Myocyte (in vitro differentiated cells): ENCODE measurements at places on chromosomes 3 and 15.

DNA sequence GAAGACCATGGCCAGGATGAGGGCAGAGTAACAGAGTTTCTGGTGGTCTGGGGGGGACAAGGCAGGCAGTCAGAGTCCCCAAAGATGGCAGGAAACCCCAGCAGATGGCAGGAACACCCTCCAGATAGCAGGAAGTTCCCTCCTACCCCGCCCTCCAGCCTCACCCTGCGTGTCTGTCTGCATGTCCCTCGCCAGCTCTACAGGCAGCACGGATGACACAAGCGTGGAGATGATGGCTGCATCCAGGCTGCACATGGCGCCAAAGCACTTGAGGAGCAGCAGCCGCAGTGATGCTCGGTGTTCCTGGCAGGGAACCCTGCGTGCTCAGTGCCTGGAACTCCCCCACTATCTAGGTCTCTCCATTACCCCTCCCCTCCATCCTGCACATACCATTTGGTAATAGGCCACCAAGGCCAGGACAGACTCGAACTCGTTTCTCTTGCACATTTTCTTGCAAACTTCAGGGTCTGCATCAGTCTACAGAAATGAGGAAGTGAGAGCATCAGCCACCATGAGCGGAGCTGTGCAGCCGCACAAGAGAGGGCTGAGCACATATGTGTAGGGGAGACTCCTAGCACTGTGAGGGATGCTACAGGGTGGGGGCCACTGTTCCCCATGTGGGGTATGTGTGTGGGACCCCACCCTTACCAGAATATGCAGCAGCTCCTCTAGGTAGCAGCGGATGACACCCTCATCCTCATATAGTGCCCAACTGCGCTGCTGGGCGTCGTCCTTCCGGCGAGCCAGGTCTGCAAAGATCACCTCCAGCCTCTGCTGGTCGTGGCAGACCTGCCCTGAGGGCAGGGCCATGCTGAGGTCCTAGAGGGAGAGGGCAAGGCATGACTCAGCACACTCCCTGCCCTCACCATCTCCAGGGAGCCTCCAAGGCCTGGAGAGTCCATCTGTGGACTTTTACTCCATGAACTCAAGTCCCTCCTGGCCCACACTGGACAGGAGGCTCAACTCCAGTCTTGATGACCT lies 6.0 kb downstream of the NCKIPSD start:
- DNase-seq: no peak

DNA sequence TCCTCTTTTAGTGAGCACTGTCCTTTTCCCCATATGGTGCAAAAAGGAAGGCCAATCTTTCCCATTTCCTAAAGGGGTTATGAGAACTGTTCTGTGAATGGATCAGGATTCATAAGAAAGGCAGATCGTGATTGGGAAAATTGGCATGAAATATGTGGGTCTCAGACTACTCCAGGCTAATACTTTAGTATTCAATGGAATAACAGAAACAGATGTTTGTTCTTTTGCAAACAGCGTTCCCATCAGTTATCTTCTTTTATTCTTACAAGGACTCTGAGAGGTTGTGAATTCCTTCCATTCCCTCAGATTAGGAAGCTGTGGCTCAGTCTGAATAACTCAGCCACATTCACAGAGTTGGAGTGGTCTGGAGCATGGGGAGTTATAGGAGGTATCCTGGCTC lies 51.3 kb upstream of the MTMR10 start:
- no peak for DNase-seq

- DNase-seq: peak; percentile 95
Observed at GRCh38 chr15:40330368-40330836, 6.9 kb downstream of the INAFM2 start.

DNA sequence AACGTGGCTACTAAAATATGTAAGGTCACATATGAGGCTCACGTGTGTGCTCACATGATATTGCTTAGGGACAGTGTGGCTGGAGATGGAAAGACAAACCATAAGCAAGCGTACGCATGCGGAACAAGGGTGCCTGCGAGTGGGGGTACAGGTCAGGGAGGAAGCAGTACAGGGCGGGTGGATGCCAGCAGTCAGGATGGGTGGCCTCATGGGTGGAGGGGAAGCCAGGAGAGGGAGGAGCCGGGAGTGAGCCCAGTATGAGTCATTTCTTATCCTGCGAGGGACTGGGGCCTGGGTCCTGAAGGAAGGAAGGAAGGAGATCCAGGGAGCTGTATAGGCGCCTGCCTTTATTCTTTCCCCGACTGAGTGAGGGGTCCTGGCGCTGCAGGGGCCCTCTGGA lies 42.0 kb upstream of the CGNL1 start:
- no peak for DNase-seq

GRCh38 chr3:50254577-50255250 lies 14.2 kb upstream of the SEMA3B start:
- DNase-seq: no peak

DNA sequence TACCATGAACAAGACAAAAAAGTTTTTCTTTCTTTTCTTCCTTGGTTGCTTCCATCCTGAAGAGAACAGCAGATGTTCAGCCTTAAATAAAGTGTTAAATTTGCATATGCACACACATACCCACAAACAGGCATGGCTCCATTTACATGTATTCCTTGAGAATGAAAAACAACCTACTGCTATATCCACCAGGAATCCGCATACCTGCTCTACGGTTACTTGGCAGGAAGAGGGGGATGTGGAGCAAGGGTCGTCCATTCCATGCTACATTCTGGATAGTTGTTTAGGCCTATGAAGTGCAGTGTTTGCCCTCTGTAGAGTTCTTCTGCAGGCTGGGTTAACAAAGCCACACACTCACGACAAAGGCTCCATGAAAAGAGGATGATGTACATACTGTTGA lies 322.8 kb downstream of the KCNH8 start:
- no peak for DNase-seq

DNA sequence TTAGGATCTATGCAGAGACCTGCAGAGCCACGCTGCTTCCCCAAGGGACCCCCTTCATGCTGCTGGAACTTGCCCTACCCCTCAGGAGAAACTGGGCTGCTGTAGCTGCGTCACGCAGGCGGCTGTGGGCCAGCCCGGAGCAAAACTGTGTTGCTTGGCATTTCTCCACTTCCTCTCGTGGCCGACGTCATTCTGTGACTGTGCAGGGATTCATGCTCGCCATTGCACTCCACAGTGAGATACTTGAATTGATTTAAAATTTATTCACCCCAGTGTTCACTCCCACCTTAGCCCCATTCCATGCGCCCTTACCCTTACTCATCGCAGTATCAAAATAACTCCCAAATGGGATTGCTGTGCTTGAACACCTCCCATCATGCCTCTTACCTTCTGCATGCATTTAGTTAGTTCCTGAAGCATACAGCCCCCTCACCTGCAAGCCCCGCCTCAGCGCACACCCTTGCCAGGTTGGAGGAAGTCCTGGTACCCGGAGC lies 45.7 kb downstream of the TMEM44 start:
- DNase-seq: no peak

DNA sequence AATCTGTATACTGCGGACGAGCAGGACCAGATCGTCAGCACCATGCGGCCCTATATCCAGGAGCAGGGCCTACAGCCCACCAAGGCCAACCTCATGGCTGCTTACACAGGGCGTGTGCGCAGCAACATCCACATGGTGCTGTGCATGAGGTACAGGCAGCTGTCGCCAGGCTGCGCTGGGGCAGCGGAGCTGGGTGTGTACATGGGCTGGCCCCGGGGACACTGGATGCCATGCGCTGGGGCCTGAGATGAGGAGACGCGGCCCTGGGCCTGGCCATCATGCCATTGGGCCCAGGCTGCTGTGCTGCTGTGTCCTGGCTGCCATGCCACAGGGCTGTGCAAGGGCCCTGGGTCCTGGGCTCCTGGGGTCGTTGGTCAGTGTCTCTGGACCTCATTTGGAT lies 61.5 kb downstream of the SEMA3G start:
- no peak for DNase-seq

DNA sequence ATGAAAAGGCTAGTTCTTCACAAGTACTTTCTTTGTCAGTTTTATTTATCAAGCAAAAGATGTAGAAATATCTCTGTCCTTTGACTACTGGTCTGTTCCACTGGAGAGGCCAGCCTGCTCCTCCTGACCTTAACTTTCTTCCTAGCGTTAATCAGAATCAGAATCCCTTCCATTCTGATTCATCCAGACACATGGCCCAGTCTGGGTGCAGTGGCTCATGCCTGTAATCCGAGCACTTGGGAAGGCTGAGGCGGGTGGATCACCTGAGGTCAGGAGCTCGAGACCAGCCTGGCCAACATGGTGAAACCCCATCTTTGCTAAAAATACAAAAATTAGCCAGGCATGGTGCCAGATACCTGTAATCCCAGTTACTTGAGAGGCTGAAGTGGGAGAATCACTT lies 32.0 kb upstream of the MANF start:
- DNase-seq: no peak

DNA sequence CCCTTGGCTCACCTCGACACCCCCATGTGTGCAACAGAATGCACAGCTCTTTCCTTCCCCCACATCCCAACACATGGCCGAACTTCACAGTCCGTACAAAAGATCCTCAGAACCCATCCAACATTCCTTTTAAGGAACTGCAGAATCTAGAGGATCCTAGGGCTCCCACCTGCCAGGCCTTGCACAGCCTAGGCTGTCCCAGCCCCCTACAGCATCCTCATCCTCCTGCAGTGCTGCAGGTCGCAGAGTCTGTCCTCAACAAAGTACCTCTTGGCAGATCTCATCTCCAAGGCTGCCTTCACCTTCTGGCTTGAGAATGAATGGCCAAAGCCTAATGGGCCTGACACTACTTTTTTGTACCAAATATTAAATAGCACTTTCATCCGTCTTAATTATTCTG lies 19.8 kb downstream of the PRR23E start:
- no peak for DNase-seq

DNA sequence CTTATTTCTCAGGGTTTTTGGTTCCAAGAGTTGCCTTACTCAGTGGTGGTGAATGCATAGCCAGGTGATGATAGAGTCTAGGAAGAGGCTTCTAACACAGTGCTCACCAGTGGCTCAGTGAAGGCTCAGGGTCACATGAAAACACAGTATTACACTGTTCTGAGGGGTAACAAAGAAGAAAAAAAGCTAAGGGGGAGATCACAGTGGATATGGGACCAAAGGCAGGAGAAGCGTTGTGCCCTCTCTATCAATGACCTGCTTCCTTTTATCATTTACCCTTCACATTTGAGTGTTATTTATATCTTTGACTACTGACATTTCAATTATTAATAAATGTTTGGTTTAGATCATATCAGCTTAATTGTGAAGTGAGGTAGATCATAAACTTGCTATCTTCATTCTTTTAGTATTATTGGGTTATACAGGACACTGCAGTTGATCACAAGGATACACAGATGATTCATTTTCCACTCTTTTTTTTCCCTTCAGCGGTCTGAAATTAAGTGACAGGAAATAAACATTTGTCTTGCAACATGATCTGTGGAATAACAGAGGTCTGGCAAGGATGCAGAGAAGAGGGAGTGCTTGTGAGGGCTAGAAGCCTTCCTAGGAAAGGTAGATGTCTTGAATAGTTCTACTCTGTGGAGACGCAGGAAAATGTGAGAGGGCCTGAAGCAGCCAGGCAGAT lies 171.7 kb downstream of the C3orf38 start:
- peak; percentile 53 for DNase-seq

- DNase-seq: peak; percentile 33
Observed at GRCh38 chr15:78873793-78874765, 1.4 kb downstream of the MORF4L1 start.

- DNase-seq: no peak
Observed at GRCh38 chr3:65400899-65401298, 637.8 kb downstream of the MAGI1 start.

GRCh38 chr3:141878817-141879216 lies 2.4 kb downstream of the ATP1B3 start:
- no peak for DNase-seq

GRCh38 chr3:110493438-110494092 lies 578.1 kb upstream of the NECTIN3 start:
- no peak for DNase-seq

- DNase-seq: peak; percentile 13
Observed at GRCh38 chr3:73213896-73214295, 152.4 kb downstream of the EBLN2 start.

DNA sequence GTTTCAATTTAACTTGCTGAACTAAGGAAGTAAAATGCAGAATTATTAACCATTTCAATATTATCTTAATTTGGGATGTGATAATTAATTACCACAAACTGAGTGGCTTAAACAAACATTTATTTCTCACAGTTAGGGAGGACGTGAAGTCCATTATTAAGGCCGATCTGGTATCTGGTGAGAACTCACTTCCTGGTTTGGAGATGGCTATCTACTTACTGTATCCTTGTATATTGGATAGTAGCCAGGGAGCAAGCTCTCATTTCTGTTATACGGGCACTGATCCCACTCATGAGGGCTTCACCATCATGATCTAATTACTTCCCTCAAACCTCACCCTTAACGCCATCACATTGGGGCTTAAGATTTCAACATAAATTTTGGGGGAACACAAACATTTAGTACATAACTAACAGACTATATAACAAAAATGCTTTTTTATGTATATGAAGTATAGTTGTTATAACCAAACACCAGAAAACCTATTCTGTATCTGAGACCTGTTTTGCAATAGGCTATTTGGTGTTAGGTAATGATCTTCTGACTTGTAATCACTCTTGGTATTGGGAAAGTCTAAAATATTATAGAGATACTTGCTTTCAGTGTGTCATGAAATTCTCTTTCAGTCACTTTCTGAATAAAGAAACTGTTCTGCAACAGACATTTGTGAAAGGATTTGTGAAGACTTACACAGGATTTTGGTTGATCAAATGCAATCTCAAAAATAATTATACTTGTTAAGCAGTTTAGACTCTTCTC lies 4.7 kb upstream of the KPNA4 start:
- no peak for DNase-seq

GRCh38 chr3:11901286-11901875 lies 54.7 kb upstream of the TAMM41 start:
- no peak for DNase-seq

DNA sequence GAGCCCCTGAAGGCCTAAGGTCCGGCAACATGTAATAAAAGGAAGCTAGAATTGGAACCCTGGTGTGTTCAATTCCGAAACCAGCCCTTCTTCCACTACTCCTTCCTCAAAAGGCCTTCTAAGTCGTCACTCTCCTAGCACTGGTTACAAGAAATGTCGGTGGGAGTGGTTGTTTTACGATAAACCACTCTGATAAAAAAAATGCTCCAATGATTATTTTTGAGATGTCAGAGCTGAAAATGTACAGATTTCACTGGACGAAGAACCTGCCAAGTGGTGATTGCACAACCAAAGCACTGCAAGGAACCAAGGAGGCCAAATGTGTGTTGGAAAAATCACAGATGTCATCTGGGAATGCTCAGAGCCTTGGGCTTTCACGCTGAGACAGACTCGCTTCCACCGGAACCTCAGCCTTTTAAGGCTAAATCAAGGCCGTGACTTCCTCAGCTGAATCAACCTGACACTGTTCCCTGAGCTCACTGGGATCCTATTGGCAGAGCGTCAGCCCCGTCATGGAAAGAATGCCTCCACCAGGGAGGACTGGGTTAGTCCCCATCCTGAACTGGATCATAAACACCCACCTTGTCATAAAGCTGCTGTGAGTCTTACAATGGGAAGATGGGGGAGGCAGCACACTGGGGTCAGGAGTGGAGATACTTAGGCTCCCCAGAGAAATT lies 108.1 kb upstream of the THBS1 start:
- DNase-seq: no peak
